ENCODE measurements at places on chromosomes 11 and 22. TPM values are rescaled to one million over a fixed set of nuclear protein-coding genes. Genes with fewer than 3 reads are reported as not detected.
A peak's percentile ranks its signal among the peaks of the same experiment; 100 is the strongest.

Gene TRIOBP
- total RNA-seq: 33.3 TPM

Gene SNRPD3
- total RNA-seq: 166 TPM

Gene LBHD1
- 23.0 TPM for total RNA-seq

Gene FREY1
- total RNA-seq: 1.8 TPM

Gene NDUFC2
- total RNA-seq: 219 TPM

DNA sequence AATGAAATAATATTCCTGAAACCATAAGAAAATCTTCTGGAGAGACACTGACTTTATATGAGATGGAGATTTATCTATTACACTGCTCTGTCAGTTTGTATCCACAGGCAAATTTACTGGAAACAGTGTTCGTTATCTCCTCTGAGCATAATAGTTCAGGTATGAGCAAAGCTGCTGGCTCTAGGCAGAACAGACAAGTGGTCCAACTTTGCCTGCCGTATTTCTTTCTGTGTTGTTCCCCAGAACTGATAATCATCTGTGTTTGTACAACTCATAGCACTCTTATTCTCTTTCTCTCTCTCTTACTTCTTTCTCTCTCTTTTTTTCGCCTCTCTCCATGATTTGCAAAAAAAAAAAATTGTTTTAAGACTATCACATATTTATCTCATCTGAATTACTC is 623.8 kb upstream of the CHORDC1 start:
- H3K4me1 ChIP-seq: no peaks in the 10 kb centered on the region
- no peaks in the 10 kb centered on the region for H3K36me3 ChIP-seq
- H3K27ac ChIP-seq: no peak overlapping the region
- DNase-seq: no peak
- no peak overlapping the region for H3K4me3 ChIP-seq

GRCh38 chr22:40400159-40400558 is 29.8 kb downstream of the SGSM3 start:
- H3K27ac ChIP-seq: peak overlapping the region; percentile 66
- DNase-seq: peak; percentile 86
- peaks cover 48% of the 10 kb centered on the region for H3K4me1 ChIP-seq
- peaks cover 48% of the 10 kb centered on the region for H3K36me3 ChIP-seq
- peak overlapping the region; percentile 70 for H3K4me3 ChIP-seq

DNA sequence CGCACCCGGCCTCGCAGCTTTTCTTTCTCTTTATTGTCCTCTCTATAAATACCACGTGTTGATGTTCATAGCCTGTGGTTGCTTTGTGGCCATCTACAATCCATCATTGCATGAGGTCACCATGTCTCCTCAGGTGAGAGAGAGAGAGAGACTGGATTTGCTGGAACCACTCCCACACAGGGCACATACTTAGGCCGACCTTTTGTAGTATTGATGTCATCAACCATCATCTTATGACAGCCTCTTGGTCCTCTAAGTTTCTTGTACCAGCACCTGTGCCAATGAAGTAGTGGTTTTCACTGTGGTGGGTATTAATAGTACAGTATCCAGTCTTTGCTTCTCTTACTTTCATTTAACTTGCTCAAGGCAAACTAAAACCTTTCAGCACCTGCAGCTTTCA is 22.8 kb upstream of the P2RY6 start:
- peak; percentile 69 for DNase-seq
- peaks cover 7% of the 10 kb centered on the region for H3K27me3 ChIP-seq
- H3K27ac ChIP-seq: no peak overlapping the region
- H3K36me3 ChIP-seq: no peaks in the 10 kb centered on the region
- H3K4me3 ChIP-seq: no peak overlapping the region

- no peak overlapping the region for H3K4me3 ChIP-seq
- peaks cover 4% of the 10 kb centered on the region for H3K4me1 ChIP-seq
- H3K27me3 ChIP-seq: peaks cover 5% of the 10 kb centered on the region
- no peak overlapping the region for H3K27ac ChIP-seq
Measured at GRCh38 chr11:71239581-71239980, 12.8 kb downstream of the SHANK2 start.

DNA sequence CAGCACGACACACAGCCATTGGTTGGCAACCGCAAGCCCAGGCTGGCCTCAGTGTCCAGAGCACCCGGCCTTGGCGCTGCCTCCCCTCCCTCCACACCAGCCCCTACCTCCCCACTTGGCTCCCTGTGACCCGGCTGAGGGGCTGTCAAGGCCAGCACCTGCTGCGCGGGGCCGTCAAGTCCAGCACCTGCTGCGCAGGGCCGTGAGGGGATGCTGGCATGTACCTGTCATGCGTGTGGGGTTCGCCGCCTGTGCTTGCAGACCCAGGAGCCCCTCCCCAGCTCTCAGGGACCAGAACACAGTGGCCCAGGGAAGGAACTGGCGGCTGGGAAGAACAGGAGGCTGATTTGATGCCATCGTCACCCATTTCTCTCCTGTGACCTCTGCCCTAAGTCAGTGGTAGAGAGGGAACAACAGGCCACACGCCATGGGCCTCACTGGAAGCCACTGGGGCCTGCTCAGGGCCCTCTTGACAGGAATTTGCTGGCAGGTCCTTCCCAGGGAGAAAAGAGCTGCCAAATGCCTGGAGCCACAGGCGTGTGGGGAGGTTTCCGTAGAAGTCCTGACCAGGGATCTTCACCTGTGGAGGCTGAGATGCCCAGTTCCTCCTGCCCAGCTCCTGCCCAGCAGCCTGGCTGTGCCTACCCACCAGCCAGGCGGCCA is 37.6 kb downstream of the TBX1 start:
- no peak overlapping the region for H3K27ac ChIP-seq
- no peak for DNase-seq
- no peaks in the 10 kb centered on the region for H3K4me1 ChIP-seq
- H3K27me3 ChIP-seq: no peaks in the 10 kb centered on the region

GRCh38 chr22:39482768-39483167 is 19.3 kb upstream of the MIEF1 start:
- H3K4me1 ChIP-seq: no peaks in the 10 kb centered on the region
- H3K27me3 ChIP-seq: no peaks in the 10 kb centered on the region
- H3K36me3 ChIP-seq: no peaks in the 10 kb centered on the region
- no peak overlapping the region for H3K27ac ChIP-seq
- H3K4me3 ChIP-seq: no peak overlapping the region

- peak within 1 kb of the TSS; percentile 82 for H3K4me3 ChIP-seq
- H3K4me1 ChIP-seq: peaks cover 40% of the 10 kb centered on the region
- H3K27ac ChIP-seq: peak within 1 kb of the TSS; percentile 68
- DNase-seq: peak; percentile 73
Measured at GRCh38 chr11:118263695-118264568, at the start of gene MPZL2. MPZL2 (minus strand) TSS chr11:118264297; CDS start chr11:118264153, 144 bp downstream.

- peak overlapping the region; percentile 80 for H3K4me3 ChIP-seq
- peaks cover 8% of the 10 kb centered on the region for H3K4me1 ChIP-seq
- H3K27me3 ChIP-seq: peaks cover 27% of the 10 kb centered on the region
- H3K27ac ChIP-seq: no peak overlapping the region
- no peaks in the 10 kb centered on the region for H3K36me3 ChIP-seq
Measured at GRCh38 chr22:41198027-41198580, 7.0 kb upstream of the L3MBTL2 start.

DNA sequence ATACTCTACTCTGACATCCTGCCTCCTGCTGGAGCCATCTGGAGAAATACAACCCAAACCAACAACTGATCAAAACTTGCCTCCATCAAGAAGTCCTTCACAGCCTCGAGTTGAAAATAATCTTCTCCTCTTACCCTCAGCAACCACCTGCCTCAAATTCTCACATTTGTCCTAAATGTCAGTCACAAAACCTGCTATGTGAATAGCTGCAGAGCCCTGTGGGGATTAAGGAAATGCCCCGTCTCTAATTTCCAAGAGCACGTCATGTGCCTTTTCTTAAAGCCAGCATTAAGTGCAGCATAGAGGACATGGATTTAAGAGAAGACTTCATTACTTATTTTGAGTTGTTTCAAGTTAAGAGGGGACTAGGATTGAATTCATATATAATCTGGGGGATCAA is 105.9 kb downstream of the TRPC6 start:
- H3K4me1 ChIP-seq: no peaks in the 10 kb centered on the region
- H3K27me3 ChIP-seq: no peaks in the 10 kb centered on the region
- no peak overlapping the region for H3K4me3 ChIP-seq
- H3K36me3 ChIP-seq: no peaks in the 10 kb centered on the region
- no peak for DNase-seq

- H3K27me3 ChIP-seq: no peaks in the 10 kb centered on the region
- no peaks in the 10 kb centered on the region for H3K4me1 ChIP-seq
- no peak overlapping the region for H3K27ac ChIP-seq
Measured at GRCh38 chr11:122342089-122342744, 226.2 kb upstream of the BLID start.

DNA sequence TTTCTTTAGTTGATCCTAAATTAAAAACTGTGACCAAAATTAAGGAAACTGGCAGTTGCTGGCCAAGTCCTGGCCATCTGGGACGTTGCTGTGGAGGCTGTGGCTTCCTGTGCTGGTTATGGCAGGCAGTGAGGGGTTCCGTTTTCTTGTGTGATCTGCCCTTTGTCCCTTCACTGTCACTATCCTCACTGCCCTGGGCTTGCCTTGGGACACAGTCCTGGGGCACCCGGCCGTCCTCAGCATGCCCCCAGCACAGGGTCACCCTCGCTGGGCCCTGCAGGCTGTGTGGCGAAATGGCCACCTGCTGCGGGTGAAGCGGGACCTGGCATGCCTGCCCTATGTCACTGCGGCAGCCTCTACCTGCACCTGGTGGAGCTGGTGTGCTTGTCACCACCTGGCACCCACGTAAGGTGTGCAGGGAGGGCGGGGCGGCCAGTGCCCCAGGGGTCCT is 52.5 kb upstream of the SLC22A12 start:
- H3K4me1 ChIP-seq: no peaks in the 10 kb centered on the region
- DNase-seq: no peak
- no peak overlapping the region for H3K4me3 ChIP-seq
- no peaks in the 10 kb centered on the region for H3K36me3 ChIP-seq
- no peak overlapping the region for H3K27ac ChIP-seq
- peaks cover 17% of the 10 kb centered on the region for H3K27me3 ChIP-seq
